ENCODE measurements at places on chromosomes 1 and 21.

DNA sequence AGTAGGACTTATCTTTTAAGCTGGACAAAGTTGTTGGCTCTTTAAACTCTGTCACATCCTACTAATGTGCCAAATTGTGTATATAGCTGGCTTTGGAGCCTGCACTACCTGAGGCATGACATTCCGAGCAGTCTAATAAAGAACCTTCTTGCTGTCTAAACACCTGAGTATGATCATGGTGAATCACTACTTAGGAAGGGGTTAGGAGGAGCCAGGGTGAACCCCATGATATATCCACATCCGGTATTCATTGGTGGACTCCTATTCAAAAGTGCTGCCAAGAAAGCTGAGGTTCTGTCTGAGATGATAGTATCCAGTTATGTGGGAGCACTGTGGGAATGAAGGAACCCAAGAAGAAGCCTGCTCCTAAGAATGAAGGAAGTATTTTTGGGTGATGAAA, 27.1 kb downstream of the CRNN start:
- no peak for DNase-seq

DNA sequence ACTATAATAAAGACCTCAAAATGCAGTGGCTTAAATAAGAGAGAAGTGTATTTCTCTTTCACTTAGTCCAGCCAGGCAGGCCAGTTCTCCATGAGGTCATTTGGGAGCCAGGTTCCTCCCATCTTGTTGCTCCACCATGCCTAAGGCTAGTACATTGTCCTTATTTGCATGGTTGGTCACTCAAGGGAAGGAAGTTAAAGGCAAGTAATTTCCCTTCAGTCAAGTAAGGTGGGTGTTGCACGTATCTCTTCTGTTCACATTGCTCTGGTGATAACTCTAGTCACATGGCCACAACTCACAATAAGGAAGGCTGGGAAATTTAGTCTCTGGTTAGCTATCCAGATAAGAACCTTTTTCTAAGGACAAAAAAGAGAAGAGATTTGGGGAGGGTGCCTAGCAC, 27.2 kb upstream of the TADA1 start:
- DNase-seq: no peak

DNA sequence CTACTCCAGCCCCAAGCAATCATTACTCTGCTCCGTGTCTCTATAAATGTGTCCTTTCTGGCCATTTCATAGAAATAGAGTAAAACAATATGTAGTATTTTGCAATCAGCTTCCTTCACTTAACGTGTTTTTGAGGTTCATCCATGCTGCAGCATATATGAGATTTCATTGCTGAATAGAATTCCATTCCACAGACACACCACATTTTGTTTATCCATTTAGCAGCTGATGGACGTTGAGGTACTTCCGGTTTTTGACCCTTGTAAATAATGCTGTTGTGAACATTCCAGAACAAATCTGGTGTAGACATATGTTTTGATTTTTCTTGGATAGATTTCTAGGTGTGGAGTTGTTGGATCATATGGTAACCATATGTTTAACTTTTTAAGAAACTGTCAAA, 30.7 kb downstream of the ADAM30 start:
- no peak for DNase-seq

- no peak for DNase-seq
Measured at GRCh38 chr1:222794656-222795474, 20.0 kb upstream of the DISP1 start.

DNA sequence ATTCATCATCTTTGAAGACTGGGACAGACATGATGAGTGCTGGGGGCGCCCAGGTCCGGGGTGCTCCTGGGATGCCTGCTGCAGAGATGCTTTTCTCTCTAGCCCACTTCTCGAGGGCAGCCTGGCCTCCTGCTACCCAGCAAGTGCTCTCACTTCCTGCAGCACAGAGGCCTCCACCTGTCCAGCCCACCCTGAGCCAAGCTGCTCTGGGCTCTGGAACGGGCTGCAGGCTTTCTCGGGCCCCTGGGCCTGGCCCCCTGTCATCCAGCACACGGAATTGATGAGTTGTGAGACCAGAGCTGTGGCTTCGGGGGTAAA, 469.5 kb upstream of the VAMP3 start:
- DNase-seq: no peak

- DNase-seq: no peak
Measured at GRCh38 chr1:13735168-13735930, 35.4 kb downstream of the PRDM2 start.

- no peak for DNase-seq
Measured at GRCh38 chr21:36697851-36698384, 997 bp upstream of the SIM2 start.

DNA sequence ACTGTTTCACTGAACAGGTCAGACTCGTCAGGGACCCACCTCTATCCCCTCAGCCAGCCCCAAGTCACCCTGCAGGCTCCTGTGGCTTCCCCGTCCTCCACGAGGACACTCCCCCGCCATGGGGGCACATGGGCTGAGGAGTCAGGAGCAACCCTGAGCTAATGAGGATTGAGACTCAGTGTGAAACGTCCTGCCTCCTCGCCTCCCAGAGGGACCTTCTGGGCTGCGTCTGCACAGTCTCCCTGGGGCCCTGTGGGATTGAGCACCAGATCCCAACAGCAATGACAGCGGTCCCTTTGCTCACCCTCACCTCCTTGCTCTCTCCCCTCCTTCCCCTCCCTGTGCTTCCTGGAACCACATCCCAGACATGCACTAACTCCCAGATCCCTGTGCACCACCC, 18.9 kb upstream of the SLC25A33 start:
- no peak for DNase-seq

GRCh38 chr1:101165532-101165931, 71.3 kb upstream of the S1PR1 start:
- no peak for DNase-seq

GRCh38 chr1:93845538-93846205, 33.3 kb downstream of the DNTTIP2 start:
- DNase-seq: no peak

DNA sequence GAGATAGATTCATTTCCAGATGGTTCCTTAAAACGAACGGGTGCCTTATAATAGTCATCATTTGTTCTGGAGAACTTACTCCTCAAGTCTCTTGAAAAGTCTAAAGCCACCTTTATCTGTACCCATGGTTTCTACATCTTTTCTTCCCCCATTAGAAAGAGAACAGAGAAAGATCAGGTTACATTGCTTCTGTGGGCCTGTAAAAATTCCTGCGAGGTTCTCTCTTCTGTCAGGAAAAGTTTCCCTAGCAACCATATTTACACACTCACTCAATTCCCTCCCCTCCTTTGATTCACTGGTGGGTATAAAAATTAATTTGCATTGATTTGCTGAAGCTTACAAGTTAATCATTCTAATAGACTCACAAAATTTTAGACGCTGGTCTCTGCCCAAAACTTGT, 6.7 kb downstream of the PHC2 start:
- no peak for DNase-seq

DNA sequence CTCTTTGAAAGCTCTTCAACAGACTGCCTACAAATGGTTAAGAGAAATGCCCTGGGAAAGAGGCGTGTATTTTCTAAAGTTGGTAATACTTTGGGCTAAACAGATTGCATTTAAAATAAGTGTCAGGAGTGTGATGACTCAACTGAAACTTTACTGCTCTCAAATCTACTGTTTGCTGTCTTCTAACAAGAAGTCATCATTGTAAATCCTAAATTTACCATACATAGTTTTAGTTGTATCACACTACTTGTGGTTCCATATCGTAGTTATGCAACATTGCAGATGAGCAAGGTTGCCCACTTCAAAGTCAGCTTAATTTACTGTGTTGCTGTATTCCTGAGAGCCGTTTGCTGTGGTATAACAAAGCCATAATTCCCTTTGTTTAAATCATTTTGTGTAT, 59.6 kb downstream of the RGS21 start:
- no peak for DNase-seq

DNA sequence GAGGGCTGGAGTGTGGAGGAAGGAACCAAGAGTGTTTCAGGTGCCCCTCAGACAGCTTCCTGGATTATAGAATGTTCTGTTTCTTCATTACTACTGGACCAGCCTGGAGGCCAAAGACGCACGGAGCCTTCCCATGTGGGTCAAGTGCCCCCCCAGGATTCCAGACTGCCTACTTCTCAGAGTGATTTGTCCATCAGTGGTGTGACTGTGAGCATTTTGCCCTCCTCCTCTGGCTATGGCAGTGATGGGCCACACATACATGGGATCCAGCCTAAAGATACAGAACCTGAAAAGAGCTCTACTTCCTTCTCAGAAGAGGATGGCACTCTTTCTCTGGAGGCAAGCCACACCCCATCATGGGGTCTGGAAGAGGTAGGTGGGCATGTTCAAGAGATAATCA, 64.9 kb downstream of the MACF1 start:
- DNase-seq: no peak

DNA sequence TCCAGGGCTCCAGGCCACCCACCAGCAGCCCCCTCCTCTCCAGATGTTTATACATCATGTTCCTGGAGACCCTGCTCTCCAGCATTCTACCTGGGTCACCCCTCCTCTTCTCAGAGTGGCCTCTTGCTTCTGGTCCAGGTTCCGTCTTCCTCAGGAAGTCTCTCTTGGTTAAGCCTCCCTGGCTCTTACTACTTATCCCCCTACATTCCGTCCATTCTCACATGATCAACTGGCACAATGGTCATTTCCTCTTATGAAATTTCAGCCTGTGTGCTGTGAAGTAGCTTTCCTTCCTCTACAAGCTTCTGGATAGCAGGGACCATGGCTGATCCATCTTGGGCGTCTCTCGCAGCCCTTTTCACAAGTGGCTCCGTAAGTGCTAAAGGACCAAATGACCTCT, 33.9 kb upstream of the ATP2B4 start:
- no peak for DNase-seq

DNA sequence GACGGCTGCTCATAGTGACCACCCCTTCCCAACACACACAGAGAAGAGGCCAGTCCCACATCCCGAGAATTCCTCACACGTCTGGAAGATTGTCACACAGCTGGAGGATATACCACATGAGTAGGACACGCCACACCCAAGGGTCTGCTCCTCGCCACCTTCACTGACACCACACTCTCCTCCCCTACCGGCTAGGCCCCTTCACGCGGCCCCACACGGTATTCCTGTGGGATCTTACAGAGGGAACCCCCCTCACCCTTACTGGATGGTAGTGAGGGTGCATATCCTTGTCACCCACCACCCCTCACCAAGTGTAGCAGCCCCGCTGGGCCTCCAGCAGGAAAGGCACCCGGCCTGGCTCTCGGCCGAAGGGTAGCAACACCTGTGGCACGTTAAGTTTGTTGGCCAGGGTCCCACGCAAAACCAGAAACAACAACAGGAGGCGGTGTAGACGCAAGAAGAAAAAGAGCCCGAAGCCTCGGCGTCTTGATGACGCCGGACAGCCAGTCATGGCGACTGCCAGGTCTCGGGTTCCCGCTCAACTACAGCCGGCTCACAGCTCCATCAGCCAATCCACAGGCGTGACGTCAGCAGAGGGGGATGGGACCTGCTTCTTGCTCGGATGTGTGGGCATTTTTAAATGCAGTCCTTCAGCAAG, at the start of gene NUP210L:
TSS of gene NUP210L (minus strand) at position 540 of the 658 bp plus-strand sequence.
- DNase-seq: no peak

DNA sequence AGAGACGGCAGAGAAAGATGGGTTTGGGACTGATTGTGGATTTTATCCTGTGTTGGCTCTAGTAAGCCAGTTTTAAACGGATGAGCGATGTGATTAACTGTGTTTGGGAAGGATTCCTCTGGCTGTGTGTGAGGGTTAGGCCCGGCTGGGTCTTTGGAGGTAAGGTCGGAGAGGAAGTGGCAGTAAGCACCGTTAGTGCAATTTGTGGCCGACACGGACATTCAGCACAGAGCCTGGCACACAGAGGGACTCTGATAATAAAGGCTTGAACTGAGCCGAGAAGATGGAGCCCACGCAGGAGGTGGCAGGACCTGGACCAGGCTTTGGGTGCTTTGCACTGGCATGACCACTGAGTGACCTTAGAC, 1.3 kb downstream of the MTFR1L start:
- no peak for DNase-seq

DNA sequence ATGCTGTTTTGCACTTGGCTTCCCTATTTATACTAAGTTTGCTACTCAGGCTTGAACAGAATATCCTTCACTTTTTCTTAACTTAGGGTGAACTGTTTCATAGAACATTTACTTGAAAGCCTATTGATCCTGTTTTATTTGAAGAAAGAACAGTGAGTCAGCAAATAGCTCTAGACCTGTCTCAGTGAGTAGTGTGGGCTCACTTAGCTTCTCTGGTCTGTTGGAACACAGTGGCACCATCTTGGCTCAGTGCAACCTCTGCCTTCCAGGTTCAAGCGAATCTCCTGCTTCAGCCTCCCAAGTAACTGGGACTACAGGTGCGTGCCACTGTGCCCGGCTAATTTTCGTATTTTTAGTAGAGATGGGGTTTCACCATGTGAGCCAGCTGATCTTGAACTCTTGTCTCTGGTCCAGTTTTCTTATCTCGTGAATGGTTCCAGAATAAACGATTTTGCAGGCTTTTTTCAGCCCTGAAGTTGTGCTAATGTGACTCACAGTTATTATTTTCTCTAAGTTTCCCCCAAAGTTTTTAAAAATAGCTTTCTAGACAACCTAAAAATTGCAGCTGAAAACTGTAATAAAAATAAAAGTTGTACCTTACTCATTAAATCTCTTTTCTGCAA, 76.8 kb downstream of the KIF1B start:
- no peak for DNase-seq

GRCh38 chr1:167761400-167761799, 39.6 kb downstream of the MPZL1 start:
- DNase-seq: no peak

DNA sequence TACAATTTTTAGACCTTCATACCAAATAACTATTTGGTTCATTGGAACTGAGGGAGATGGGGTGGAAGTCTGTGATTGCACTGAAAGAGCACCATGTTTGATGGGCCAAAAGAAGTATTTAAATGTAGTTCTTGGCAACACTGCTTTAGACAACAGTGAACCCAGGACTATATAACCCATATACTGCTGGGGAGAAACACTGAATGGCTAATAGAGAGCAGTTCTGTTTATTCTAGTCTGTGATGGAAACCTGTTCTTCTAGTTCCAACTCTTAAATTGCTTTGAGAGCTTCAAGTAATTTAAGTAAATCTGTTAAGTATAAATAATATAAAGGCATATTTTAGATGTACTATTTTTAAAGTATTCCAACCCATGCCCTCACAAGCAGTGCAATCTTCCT, 96.3 kb downstream of the NIBAN1 start:
- DNase-seq: no peak

- no peak for DNase-seq
Measured at GRCh38 chr1:235056937-235057336, 71.7 kb downstream of the TOMM20 start.

All from KG1 (cell line).